ENCODE measurements at places on chromosomes 13 and 19.
A peak's percentile ranks its signal among the peaks of the same experiment; 100 is the strongest.

- peak; percentile 55 for DNase-seq
Observed at GRCh38 chr13:113758651-113759524, at the start of gene TMEM255B. Gene TMEM255B, plus strand, starts transcription at chr13:113759226. Its CDS starts 44 bp downstream, at chr13:113759270.

DNA sequence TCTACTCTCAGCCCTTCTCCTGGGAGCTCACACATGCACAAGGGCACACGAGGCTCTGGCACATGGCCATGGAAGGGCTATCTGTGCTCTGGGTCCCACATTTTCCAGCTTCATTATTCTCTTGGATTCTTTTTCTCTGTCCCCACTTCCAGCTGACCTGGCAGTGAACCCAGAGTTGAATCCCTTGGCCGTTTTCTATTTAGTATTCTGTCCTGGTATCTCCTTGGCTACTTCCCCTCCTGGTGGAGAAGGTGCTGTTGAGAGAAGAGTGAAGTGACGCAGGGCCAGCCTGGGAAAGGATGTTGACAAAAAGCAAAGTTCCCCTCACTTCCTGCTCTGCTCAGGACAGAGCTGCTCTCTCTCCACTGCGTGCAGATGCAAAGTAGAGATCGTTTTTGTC is 303.1 kb downstream of the IRS2 start:
- DNase-seq: no peak

GRCh38 chr13:37277007-37277406 is 171.5 kb upstream of the CSNK1A1L start:
- no peak for DNase-seq

GRCh38 chr19:50607874-50608785 is 31.6 kb downstream of the SYT3 start:
- peak; percentile 82 for DNase-seq

- no peak for DNase-seq
Observed at GRCh38 chr19:47673426-47673825, 39.8 kb upstream of the EHD2 start.

DNA sequence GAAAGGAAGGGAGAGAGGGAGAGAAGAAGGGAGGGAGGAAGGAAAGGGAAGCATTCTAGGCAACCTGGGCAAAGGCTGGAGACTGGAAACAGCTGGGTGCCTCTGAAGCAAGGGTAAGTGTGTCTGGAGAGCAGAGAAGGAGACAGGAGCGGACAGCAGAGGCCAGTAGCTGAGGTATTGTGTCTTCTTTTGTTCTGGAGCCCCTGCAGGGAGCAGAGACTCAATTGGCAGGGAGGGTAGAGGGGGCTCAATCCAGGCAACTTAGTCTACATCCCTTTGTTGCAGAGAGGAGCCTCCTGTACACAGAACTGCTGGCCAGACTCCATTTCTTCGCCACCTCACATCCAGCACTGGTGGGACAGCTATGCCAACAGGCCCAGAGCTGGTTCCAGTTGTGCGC is 53.2 kb downstream of the NWD1 start:
- no peak for DNase-seq

DNA sequence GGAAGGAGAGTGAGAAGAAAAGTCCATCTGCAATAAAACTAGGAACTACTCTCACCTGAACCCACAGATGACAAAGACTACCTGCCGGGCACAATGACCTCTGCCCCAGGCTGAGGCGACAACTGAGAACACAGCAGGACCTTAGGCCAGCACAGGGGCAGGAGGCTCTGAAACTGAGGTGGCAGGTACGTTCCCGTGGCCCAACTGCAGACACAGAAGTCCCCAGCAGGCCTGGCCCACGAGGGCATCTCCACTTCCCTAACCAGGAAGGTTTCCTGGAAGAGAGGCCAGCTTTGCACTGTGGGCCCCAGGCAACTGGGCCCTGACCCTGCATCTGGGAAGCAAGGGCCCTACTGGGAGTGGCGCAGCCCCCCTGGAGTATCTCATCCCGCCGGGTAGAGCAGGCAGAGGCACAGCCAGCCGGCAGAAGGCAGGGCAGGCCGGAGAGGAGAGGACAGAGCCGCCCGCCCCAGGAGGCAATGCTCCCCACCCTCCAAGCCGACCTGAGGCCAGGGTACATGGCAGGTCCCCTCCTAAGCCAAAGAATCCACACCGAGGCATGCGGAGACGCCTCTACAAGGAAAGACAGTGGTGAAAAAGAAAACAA is 32.7 kb downstream of the STK24 start:
- no peak for DNase-seq

DNA sequence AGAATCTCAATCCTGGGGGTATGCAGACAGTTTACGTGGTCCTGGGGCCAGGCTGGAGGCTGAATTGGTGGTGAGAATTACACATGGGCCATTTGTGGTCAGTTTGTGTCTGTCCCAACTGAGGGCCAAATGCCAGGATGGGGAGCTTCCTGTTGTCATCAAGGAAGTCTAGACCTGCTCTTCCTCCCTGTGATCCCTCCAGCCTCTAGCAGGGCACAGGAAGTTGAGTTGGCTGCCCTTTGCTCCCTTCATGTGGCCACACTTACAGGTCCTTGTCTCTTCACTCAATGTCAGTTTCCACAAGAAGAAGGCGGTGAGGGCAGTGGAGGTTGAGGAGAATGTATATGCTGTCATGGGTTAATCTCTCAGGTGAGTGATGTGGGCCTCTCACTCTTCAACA is 30.1 kb downstream of the SIGLEC7 start:
- DNase-seq: no peak

DNA sequence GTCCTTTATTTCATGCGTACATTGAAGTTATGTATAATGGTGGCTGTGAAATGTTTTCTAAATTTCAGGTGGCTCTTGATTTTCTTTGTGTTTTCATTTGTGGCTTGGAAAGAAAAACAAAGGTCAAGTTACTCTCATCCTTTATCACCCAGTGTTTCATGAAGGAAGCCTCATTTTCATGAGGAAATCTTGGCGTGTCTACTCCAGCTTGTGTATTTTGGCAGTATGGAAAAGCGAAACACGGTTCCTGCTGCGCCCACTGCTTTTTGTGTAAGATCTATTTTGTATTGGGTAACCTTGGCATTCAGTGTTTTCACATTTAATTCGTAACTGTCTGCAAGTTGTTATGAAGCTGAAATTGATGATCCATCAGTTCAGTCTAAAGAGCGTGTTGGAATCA is 147.0 kb upstream of the RNF113B start:
- no peak for DNase-seq

DNA sequence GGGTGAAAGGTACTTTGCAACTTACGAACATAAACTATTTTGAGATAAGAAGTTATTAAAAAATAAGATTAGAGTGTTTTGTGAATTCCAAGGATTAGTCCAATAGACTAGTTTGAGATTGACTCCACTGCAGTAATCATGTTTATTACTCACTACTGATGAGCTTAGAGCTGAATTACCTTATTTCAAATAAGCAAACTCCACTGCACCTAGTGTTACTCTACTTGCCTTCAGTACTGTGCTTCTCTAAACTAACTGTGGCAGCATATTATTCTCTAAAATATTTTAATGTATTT is 111.7 kb downstream of the MIPEP start:
- DNase-seq: no peak

- no peak for DNase-seq
Observed at GRCh38 chr19:36113894-36114720, 568 bp downstream of the POLR2I start.

DNA sequence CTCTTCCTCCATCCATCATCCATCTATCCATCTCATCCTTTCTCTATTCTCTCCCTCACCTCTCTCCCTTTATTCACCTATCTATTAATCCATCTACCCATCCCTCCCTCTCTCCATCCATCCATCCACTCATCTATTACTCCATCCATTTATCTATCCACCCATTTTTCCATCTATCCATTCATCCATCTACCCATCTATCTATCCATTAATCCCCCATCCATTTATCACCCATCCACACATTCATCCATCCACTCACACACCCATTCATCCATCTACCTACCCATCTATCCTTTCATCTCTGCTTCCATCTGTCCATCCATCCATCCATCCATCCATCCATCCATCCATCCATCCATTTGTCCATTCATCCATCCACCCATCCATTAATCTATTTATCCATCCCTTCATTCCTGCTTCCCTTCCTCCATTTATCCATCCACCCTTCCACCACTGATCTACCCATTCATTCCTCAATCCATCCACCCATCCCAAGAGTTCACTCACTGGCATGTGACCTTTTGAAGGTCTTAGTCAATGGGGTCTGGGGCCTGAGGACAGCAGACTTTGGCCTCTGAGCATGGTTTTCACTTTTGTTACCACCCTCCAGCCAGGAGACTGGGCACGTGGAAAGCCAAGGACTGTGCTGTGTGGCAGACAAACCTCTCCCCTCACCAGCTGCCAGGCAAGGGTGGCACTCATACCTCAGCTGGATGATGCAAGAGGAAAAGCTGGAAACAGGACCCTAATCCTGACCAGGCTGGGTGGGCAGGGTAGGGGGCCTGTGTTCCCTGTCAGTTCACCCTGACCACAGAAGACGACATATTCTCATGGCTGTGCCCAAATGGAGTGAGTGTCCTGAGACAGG is 126.7 kb downstream of the URI1 start:
- DNase-seq: no peak
